ENCODE measurements at places on chromosomes 7 and 10.

DNA sequence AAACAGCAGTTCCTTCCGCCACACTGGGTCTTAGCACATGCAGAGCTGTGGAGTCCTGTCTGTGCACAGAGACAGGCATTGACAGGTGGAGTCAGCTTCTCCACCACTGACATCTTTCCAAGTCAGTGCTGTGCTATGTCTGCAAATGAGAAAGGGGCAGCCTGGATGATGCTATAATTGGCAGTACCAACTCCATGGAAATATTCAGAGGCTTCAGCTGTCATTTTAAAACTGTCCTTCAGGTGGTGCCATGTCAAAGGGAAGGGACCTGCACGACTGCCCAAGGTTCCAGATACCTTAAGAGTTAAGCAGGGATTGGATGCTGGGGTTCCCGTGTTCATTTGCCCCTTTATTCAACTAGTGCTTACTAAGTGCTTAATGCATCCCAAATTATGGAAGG lies 258.0 kb upstream of the PRKCQ start:
- no peak for DNase-seq

DNA sequence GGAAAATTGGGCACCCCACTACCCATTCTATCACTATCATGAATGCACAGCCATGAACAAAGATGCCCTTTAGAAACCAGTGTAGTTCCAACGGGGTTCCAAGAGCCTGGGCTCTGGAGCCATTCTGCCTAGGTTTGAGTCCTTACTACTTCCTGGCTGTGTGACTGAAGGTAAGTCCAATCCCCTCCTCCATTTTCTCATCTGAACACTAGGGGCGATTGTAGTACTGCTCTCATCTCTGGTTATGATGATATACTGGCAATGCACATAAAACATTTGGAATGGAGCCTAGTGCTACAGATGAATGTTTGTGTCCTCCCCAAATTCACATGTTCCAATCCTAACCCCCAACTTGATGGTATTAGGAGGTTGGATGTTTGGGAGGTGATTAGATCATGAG lies 28.1 kb upstream of the CDH23 start:
- no peak for DNase-seq

DNA sequence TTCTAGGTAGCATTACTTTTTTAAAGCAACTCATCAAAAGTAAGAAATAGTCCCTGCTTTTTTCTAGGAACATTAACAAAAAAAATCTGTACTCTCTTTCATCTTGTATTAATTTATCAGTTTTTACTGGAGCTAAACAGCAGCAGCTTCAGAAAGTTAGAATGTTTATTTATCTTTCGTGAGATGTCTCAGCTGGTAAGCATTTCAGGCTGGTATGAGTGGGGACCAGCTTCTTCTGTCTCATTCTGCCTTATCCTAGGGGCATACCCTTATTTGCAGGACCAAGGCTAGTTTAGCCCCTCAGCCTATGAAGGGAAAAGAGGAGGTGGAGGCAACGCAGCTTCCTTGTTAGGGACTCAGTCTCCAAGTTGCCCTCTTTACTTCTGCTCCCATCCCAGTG lies 35.1 kb downstream of the LANCL2 start:
- no peak for DNase-seq

DNA sequence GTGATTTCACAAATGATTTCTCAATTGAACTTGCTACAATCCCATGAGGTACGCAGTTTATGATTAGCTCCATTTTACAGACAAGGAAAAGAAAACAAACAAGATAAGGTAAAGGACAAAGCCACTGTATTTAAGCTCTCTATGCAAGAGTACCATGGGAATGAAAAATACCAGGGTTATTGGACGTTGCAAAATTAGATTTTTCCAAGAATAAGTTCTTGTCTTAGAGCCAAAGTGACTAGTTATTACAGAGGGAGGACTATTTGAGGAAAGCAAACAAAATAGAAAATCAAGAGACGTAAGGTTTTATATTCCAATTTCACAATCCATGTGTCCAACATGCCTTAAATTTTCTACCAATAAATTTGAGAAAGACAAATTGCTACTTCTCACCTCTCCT lies 97.9 kb upstream of the PTN start:
- no peak for DNase-seq

DNA sequence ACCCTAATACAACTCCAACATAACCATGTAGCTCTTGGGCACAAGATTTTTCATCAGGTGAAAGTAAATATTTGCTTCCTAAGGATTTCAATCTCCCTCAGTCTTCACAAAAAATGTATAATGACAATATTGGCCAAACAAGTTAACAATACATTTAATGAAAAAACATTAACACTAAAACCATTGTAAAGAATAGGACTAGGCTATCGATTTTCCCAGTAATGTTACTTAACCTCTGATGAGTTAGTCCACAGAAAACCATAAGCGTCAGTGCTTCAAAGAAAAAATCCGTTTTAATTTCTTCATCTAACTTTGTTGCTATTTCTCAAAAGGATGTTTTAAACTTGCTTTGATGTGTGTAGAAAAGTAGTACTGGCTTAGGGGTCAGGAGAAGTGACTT lies 1.2 kb downstream of the ZNF33B start:
- no peak for DNase-seq

DNA sequence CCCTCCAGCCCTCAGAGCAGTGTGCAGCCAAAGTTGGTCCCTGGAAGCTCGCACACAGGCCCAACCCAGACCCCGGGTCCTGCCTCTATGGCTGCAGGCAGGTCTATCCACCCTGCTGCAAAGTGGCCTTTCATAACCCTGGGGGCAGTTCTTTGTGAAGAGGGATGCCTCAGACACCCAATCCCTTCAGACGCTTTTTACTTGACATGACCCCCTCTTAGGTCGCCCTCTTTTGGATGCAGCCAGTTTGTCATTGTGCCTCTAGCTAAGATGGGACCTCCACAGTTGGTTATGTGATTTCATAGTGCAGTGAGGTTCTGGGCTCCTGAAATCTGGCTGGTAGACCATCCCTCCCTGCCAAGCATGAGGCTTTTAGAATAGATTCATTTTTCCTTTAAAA lies 27.3 kb downstream of the SMKR1 start:
- DNase-seq = no peak

GRCh38 chr7:106947244-106947728 lies 82.2 kb downstream of the PIK3CG start:
- DNase-seq = peak; percentile 34

DNA sequence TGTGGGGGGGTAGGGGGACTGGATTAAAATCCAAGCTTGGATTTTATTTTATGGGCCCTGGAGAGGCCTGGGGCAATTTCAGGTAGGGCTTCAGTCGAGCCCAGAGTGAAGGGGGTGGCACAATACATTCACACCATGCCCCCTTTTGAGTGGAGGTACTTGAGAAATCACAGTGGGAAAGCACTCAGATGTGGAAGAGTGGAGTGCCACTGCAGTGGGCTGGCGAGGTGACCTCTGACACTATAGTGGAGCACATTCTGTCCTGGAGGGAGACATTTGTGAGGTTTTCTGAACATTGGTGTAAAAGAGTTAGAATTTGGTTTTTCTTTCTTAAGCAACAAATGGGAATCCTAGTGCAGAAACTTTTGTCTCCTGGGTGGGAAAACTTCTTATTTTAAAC lies 143.2 kb downstream of the WNT2 start:
- DNase-seq = no peak

DNA sequence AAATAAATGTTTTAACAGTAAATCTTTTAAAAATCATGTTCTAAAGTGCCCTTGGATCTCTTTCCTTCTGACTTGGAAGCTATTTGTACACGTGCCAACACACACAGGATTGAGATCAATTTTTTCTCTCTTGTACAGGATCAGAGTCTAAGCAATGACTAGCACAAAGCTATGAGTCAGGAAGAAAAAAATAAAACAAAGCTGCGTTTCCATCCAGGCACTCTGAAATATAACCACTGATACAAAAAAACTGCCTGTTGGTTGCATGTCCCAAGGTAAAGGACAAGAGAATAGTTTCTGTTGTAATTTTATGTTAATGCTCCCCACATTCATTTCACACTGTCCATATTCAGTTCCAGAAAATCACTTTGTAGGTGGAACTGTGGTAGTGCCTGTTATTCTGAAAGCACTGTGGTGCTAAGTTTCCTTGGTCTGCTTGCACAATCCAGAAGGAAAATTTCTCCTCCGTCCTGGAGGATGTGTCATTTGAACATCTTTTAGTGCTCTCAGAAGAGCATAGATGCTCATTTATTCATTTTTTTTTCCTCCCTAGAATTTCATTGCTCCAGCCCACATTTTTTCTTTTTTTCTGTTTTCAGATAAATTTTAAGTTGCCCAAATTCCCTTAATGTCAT lies 113.4 kb downstream of the PLXDC2 start:
- no peak for DNase-seq

DNA sequence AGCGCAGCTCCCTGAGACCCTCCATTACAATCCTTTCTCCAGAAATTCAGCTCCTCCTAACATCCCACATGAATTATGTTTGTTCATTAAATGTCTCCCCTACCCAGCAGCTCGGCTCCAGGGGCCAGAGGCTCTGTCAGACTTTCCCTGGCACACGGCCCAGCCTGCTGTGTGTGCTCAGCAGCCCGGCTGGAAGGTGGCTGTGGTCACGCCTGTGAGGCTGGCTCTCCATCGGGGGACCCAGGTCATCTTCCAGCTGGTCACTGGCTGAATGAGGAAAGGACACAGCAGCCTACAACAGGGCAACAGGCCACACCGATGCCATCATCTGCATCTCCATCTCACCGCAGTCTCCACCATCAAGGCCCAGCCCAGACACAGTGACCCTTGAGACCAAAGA lies 219.8 kb downstream of the MAD1L1 start:
- DNase-seq = no peak

DNA sequence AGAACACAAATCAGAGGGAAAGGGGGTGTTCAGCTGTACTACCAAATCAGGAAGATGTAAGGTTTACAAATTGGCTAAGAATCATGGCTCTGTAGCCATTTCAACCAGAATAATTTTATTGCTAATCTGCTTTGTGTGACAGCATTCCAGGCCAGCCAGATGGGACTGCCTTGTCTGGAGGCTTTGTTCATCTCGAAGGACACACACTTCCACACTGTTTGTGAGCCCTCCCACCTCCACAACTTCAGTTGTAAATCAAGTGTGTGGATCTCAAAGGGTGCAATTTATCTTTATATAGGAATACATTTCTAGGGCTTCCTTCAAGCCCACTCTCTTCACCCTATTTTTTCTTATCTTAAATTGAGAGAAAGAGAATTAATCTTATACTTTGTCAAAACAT lies 6.9 kb upstream of the OIT3 start:
- DNase-seq = no peak

Data from thymus (tissue), 14 donors.